ENCODE measurements at places on chromosomes 1 and 21. TPM values are rescaled to one million over a fixed set of nuclear protein-coding genes. Genes with fewer than 3 reads are reported as not detected.

KIFAP3 gene
- 8.9 TPM for polyA plus RNA-seq

RNF220 gene
- 125 TPM for polyA plus RNA-seq

AMY1C gene
- not detected for polyA plus RNA-seq

PLA2G2A gene
- not detected for polyA plus RNA-seq

BRINP3 gene
- polyA plus RNA-seq: not detected

SERPINC1 gene
- not detected for polyA plus RNA-seq

CCDC27 gene
- not detected for polyA plus RNA-seq

EPHB2 gene
- not detected for polyA plus RNA-seq

PAFAH2 gene
- 19.5 TPM for polyA plus RNA-seq

TLR5 gene
- polyA plus RNA-seq: 3.1 TPM

PRRX1 gene
- not detected for polyA plus RNA-seq

DCAF8 gene
- 45.6 TPM for polyA plus RNA-seq
